ENCODE measurements at places on chromosomes 7 and 10.

DNA sequence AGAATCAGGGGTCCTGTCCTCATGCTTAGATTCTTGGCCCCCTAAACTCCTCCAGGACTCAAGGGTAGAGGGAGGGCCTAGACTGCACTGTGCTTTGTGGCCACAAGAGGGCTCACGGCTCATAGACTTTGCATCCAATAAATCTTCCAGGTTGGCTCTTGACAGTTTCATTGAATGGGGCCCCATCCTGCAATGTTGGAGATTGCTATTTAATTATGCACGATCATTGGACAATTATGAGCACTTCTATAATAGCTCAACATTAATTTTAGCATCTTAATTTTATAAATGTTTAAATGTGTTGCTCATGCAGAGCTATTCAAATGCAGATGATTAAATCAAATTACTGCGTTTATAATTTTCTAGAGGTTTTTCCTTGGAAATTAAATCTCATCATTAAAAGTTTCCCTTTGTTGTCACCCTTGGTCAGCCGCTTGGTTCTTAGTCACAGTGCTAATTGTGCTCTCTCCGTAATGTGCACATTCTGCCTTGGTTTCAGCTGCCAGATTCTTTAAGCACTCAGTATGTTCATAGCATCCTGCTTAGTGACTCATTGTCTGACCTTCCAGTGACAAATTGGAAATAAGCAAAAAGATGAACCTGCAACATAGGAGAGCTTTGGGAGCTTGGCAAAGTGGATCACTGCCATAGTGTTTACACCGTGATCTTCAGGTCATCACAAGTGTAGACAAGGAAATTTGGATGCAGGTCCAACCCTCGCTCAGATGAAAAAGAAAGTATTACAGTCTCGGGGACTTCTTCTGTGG, 33.4 kb upstream of the PLPP4 start:
- no peak for DNase-seq

- no peak for DNase-seq
Observed at GRCh38 chr7:25527665-25528170, 299.4 kb upstream of the NPVF start.

- no peak for DNase-seq
Observed at GRCh38 chr10:3484306-3485056, 300.5 kb downstream of the KLF6 start.

GRCh38 chr10:126210051-126210651, 178.1 kb downstream of the ADAM12 start:
- no peak for DNase-seq

DNA sequence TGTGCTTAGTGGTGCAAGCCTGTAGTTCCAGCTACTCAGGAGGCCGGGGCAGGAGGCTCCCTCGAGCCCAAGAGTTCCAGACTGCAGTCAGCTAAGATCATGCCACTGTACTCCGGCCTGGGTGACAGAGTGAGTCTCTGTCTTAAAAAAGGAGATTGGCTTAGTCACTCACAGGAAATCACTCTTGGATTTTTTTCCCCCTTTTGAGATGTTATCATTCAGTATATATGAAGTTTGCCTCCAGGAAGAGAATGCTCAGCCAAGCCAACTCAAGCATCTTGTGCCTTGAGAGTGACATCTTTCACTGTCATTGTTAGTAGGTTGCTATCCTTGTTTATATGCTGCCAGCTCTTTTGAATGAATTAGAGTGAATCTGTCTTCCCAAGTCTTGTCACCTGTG, 28.0 kb downstream of the NIPSNAP2 start:
- DNase-seq, result no peak

GRCh38 chr10:116311706-116312490, 12.3 kb upstream of the CCDC172 start:
- DNase-seq, result no peak
